Psoas muscle (tissue), 8 donors: ENCODE measurements at places on chromosomes 5 and 9. TPM values are rescaled to one million over a fixed set of nuclear protein-coding genes. Genes with fewer than 3 reads are reported as not detected.

GRCh38 chr5:176772271-176773210 lies 37.8 kb upstream of the UNC5A start:
- no peak for DNase-seq

Gene QRFP
- polyA plus RNA-seq, result 0.01 TPM

DNA sequence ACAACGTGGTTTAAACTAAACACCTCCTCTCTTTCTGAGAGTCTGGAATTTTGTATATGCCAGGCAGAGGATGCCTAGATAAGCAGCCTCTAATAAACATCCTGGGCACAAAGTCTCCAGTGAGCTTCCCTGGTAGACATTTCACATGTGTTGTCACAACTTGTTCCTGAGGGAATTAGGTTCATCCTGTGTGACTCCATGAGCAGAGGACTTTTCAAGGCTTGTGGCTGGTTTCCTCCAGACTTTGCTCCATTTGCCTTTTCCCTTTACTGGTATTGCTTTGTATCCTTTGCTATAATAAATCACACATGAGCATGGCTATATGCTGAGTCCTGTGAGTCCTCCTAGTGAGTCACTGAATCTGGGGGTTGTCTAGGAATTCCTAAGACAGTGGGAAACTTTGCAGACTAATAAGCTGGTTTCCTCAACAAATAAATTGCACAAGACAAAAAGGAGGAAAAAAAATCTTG lies 77.4 kb downstream of the NR2F1-AS1 start:
- DNase-seq, result no peak

DNA sequence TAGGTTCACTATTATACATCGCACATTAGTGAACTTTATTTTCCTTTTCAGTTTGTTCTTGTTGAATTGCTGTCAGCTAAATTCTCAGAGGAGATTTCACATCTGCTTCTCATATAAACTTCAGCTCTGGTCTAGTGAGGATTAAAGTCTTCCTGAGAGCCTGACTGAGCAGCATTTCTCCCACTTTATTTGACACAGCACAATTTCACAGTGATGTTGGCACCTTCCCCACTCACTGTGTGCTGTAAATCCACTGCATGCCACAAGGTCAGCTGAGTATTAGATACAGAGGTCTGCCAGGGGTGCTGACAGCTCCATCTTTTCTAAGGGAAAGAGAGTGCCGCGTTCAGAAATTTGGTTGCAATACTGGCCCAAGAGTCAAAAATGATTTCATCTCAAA lies 567.4 kb downstream of the PRR16 start:
- DNase-seq, result no peak

GRCh38 chr5:142878111-142878510 lies 107.9 kb downstream of the ARHGAP26 start:
- DNase-seq, result no peak

Gene PLPP1
- polyA plus RNA-seq, result 22.0 TPM

- no peak for DNase-seq
Measured at GRCh38 chr9:111944241-111944866, 47.7 kb downstream of the UGCG start.

Gene LHX6
- polyA plus RNA-seq, result 1.00 TPM

Gene FRMD3
- 8.5 TPM for polyA plus RNA-seq

- DNase-seq, result no peak
Measured at GRCh38 chr9:4690144-4690543, 10.8 kb downstream of the CDC37L1 start.

Gene ADAMTS16
- polyA plus RNA-seq, result 0.04 TPM

- DNase-seq, result no peak
Measured at GRCh38 chr9:127714020-127714750, 1.3 kb downstream of the PTRH1 start.

Gene PCDHA9
- not detected for polyA plus RNA-seq

DNA sequence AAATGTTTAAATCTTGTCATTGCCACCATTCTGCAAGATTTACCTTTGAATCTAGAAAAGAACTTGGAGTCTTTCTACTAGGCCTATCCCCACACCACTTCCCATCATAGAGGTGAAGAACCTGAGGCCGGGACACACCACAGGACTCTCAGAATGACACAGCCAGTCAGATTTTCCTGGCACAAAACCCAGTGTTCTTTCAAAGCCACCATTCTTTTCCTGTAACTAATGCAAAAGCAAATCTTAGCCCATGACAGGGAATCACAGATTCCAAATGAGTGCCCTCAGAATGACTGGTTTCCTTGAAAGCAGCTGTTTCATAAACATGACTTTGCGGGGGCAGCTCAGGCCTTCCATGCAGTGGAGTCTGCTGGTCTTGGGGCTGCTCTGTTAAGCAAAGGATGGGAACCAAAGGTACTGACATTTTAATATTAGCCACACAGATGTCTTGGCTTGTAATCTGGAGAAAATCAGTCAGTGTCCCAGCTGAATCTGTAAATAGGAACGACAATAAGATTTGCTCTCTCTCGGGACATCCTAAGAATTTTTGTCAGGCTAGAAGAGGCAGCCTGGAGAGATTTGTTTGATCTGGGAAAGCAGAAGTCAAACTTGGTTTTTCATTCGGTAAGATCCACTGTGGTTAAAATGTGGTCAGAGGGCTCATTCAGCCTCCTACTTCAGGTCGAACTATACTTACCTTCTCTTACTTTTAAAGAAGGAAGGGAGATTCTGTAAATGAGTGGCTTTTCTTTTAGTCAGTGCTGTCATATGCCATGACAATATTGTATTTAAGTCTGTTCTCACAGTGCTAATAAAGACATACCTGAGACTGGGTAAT lies 115.1 kb downstream of the PALM2AKAP2 start:
- DNase-seq, result no peak

DNA sequence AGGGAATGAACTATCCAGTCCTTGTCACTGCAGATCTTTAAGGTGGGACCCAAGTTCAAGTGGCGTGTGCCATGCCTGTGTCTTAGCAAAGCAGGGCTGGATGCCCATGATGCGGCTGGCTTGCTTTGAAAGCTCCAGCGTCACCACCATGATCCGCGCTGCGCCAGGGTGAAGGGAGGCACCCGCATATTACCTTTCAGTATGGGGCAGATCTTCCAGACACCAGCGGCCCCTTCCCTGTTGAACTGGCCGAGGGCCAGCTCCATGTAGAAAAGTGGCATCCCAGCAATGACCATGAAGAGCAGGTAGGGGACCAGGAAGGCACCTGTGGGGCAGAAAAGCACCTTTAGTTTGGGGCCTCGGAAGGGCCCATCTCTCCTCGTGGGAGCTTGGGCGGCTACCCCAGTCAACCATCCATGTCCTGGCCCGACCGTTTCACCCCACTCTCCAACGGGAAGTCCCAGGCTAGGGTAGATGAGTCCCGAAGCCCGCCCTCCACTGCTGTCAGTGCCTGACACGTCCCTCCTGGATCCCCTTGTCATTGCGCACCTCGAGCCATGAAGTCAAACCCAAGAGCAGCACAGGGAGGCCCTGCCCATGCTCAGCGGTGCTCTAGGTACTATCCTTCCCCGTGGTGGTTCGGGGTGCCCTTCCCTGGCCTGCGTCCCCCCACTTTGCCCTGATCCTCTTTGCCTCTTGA lies 3.9 kb downstream of the SLC6A3 start:
- DNase-seq, result peak; percentile 5

- DNase-seq, result no peak
Measured at GRCh38 chr9:89841456-89841855, 236.6 kb downstream of the GADD45G start.

Gene GFI1B
- 0.07 TPM for polyA plus RNA-seq

DNA sequence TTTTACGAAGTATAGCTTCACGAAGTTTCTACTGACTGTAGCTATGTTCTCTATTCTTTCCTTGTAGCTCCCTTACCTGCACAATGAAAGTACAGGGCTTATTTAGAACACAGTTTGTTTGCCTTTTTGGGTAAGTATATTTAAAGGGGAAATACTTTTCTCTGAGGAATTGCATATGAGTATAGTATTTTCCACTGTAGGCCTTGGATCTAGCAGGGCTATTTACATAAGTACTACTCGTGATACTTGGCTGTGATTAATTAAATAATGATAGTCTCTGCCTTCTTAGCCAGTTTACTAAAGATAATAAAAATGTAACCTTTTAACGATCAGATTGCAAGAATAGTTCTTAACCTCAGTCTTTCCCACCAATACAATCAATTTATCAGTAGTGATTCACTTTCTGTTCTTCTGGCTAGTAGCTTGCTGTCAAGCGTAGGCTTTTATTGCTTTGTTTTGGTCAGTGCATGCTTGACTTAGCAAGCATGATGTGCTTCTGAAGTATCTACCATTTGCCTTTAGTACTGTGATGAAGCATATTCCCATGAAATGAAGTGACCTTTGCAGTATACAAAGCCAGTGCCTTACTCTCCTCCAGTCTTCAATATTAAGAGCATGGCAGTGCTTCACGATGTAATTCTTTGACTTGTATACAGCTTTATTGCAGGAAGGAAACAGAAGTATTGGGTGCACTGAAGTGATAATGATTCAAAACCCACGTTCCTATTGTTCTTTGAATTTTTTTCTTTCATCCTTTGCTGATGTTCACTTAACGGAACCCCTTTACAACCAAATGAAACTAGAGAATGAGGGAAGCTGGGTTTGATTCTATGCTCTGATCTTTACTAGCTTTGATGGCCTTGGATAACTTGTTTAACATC lies 64.2 kb downstream of the SLC44A1 start:
- no peak for DNase-seq

GRCh38 chr9:138065287-138065686 lies 187.7 kb downstream of the CACNA1B start:
- DNase-seq, result no peak

Gene KIF12
- 0.04 TPM for polyA plus RNA-seq

GRCh38 chr9:129879103-129879699 lies 43.9 kb downstream of the USP20 start:
- DNase-seq, result no peak

Gene TRIM7
- polyA plus RNA-seq, result 21.2 TPM

- DNase-seq, result peak; percentile 30
Measured at GRCh38 chr5:81187885-81188284, 45.2 kb upstream of the CKMT2 start.

DNA sequence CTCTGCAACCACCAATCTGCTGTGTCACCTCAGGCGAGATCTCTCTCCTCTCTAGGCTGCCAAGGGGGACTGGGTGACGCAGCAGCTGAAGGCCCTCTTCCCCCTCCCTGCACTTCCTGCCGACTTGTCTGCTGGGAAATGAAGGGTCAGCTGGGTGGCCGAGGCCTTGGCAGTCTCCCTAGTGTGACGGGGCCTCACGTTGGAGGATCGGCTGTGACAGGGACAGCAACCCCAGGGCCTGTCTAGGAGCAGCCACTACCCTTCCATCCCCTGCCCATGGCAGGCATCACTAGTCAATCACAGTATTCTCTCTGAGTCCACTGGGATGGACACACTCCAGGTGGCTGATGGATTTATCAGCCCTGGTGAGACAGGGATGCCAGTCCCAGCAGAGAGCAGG lies 107.3 kb upstream of the SARDH start:
- peak; percentile 78 for DNase-seq

Gene MEIKIN
- not detected for polyA plus RNA-seq

Gene IFNA17
- polyA plus RNA-seq, result not detected

DNA sequence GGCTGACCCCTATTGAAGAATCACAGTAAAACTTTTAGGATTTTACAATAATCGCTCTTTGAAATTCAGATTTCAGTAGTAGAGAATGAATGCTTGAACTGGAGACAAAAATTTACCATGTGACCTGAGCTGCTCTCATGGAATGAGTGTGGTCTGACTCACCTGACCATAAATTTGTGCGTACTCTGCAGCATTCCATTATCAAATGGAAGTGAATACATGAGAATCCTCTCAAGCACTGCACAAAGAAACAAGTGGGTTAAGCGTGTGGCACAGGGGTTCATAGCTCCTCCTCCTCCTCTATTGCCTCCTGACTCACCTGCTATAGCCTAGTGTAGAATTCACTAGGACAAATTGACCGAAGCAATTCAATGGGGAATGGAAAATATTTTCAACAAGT lies 269.8 kb upstream of the CDH9 start:
- DNase-seq, result no peak

- DNase-seq, result peak; percentile 90
Measured at GRCh38 chr9:35689542-35690293, at the start of gene TPM2. Gene TPM2, minus strand, starts transcription at chr9:35689925. Its CDS starts 108 bp downstream, at chr9:35689817.

Gene MRPL50
- 8.6 TPM for polyA plus RNA-seq
